ENCODE measurements at places on chromosomes 13 and 19.

DNA sequence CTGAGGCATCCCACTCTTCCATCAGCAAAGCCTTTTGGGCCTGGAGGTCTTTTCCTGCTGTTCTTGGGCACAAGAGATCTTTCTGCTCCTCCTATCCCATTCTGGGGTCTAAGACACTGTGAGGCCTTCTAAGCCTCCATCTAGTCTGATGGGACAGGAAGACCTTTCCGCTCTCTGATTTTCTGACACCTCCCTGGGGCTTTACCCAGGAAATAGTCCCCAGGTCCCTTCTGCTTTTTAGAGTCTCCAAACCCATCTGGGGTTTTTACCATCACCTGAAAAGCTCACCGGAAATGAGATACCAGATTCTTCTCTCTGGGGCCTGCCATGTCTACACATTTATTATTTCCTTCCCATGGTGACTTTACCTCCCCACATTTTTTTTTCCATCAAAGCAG is 21.1 kb downstream of the CLEC17A start:
- DNase-seq = no peak

DNA sequence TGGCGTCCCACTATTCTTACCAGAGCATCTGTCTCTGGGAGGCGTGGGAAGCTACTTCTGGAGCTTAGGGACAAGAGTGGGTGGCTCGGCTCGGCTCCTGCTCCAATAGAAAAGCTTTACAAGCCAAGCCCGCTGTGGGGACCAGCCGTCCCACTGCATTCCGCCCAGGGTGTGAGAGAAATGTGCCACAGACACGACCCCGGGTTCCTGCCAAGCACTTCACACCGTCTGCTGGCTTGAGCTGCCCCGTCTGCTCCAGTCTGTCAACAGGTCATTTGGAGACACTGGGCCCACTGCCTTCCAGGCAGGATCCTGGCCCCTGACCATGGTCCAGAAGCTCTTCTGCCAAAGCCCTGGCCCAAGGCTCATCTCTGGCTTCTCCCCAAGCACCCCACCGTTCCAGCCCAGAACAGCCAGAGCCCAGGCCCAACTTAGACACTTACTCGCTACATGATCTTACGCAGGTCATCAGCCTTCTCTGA is 6.5 kb upstream of the FKRP start:
- no peak for DNase-seq

GRCh38 chr19:21877976-21878375 is 42.0 kb upstream of the ZNF43 start:
- DNase-seq = no peak

- DNase-seq = no peak
Observed at GRCh38 chr19:13718733-13719132, 45.6 kb upstream of the MRI1 start.

- no peak for DNase-seq
Observed at GRCh38 chr13:43364210-43365038, 341.0 kb downstream of the DNAJC15 start.

- DNase-seq = peak; percentile 28
Observed at GRCh38 chr19:42199440-42200115, 17.9 kb downstream of the DEDD2 start.

DNA sequence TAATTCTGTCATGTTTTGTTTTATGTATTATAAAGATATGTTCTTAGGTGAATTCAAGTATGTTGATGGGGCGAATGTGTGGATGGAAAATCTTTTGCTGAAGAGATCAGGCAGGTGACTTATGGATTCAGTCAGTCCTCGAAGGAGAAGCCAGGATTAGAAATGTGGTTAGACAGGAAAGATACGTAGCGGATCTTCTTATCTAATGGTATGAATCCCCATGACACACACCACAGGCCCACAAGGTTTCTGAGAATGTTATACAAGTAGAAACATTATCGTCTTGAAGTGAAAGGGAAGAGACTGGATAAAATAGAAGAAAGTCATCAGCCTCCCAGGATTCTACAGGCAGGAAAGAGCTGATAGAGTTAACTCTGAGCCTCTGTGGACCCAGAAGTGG is 69.0 kb upstream of the RFXAP start:
- DNase-seq = no peak

DNA sequence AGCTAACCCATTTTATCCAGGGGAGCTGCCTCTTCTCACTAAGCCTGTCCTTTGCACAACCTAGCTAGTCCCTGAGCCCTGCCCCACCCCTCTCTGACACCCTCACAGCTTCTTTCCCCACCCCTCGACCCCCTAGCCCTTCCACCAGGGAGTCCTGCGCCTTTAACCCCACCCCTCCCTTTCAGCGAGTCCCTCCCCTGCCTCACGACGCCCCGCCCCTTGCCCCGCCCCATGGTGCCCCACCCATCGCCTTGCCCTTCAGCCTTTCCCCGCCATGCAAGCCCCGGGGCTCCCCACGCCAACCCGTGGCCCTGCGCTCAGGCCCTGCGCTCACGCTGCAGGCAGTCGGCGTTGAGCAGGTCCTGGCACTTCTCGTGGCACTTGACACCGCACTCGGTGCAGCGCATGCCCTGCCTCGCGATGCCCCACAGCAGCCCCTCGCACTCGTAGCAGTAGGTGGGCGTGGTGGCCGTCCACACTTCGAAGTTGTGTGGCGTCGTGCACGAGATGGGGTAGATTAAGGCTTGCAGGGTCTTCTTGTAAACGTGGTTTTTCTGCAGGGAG is 40.0 kb downstream of the UNC13A start:
- DNase-seq = no peak

DNA sequence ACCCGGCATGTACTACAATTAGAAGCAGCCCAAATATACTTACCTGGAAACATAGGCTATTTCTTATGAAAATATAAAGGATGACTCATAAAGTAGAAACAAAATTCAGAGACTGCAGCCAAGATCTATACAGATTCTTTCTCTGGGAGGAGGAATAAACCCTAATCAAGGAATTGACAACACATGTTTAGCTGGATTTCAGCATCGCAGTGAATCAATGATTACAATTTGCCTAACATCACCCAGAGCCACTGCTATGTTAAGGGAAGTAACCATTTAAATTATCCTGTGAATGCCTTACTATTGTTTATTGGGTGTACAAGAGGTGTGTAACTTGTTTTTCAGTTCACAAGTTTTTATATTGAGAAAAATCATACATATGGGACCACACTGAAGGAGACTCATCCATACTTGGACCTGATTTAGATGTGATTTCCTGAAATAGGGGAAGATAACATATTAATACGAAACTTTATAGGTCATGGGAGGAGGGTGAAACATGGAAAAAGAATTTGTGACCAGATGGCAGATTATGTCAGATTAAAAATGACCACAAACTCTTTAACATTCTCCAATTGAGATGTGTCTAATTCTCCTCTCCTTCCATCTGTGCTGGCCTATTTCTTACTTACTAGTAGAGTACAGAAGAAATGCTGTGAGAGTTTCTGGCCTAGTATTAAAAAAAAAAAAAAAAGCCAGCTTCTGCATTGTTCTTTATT is 1168.4 kb downstream of the SLITRK1 start:
- DNase-seq = no peak

DNA sequence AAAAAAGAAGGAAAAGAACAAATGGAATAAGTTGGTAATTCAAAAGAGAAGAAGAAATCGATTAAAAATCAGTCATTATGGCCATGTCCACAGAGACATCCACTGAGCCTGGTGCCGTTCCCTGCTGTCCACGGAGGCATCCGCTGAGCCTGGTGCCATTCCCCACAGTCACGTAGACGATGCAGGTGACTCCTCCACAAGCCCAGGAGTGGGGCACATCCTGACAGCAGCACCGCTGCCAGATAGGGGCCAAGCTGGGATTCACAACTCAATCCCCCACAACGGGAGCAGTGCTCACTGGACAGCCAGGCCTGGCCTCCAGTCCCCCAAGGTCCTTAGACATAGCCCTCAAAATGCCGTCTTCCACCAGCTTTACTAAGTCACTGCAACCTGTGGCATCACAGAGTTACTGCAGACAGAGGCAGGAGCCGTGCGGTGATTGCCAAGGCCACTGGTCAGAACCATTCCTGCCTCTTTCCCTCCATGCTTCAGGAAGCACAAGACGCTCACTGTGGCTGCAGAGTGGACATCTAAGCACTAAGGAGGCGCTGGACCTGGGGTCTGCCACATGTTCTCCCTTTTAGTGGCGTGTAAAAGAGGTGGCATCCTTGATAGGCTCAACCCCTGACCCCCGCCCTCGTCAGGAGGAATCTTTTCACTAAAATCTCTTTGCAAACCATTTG is 131.5 kb upstream of the SPACA7 start:
- no peak for DNase-seq

DNA sequence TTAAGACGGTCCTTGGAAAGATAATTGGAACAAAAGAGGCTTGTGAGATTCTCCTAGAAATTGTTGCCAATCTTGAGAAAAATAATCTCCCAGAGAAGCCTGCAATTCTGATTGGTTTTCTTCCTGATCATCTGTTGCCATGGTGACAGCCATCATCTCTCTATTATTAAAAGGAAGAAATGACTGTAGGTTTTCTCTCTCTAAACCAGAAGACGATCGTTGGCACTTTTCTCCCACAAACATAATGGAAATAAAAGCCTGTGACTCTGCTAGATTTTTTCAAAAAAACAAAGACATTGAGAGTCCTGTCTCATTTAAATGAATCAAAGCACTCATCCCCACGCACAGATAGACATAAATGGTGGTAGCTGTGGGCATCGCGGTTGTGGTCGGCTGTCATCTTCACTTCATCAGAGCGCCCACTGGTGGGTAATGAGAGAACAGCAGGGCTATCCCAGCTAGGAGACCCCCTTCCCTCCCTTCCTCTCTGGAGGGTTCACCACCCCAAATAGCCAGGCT is 21.7 kb upstream of the CALM3 start:
- DNase-seq = peak; percentile 36

GRCh38 chr13:87131611-87132010 is 539.6 kb upstream of the SLITRK5 start:
- DNase-seq = no peak

DNA sequence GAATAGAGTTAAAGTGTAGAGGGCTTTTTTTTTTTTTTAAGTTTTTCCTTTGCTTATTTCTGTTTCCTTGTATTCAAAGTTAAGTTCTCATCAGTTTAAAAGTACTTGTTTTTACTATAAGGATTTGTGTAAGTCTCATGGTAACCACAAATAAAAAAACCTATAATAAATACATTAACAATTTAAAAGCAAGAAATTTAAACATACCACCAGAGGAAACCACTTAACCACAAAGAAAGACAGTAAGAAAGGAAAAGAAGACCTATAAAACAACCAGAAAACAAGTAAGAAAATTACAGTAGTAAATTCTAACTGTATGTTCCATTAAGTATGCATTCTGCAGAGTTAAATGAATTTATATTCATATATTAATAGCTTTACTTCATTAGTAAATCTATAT is 999.1 kb upstream of the ATXN8OS start:
- DNase-seq = no peak

DNA sequence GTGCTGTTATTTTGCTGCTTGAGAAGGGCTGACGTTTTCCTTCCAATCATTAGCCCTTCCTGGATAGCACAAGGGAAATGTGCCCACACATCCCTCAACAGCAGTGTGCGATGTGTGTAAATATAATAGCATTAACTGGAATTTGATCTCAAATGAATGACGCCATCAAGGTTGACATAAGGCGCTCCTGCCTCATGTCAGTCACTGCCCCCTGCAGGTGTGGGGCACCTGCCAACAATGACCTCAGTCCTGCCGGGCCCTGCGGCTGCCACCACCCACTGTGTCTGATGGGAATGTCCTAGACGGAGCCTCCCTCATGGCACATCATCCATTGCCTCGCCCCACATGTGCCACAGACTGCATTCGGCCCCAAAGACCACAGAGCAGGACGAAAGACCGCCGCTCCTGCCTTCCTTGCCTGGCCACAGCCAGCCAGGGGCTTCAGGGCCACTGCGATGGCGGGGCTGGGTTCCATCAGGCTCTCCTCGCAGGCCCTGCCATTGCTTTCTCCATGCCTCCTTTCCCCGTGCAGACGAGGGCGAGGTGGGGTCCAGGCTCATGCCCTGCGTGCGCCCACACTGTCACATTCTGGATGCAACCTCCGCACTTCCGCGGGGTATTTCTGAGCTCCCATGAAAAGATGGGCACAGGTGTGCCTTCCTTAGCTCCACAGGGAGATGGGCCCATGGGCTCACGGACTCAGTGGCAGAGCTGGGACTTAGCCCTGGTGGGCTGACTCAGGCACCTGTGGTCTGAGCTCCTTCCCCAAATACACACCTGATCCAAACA is 146.7 kb downstream of the SOX1 start:
- no peak for DNase-seq

DNA sequence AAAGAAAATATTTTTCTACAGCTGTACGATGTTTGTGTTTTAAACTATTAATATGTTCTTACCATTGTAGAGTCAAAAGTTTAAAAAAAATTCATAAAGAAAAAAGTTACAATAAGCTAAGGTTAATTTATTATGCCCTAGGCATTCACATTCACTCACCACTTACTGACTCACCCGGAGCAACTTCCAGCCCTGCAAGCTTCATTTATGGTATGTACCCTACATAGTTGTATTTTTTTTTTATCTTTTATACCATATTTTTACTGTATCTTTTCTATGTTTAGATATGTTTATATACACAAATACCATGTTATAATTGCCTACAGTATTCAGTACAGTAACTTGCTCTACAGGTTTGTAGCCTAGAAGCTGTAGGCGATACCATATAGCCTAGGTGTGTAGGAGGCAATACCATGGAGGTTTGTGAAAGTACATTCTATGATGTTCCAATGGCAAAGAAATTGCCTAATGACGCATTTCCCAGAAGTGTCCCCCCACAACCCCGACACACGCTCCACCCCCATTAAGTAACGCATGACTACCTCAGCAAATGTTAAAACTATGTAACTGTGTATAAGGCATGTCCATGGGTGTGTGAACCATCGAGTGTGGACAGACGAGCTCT is 60.4 kb downstream of the SLITRK6 start:
- no peak for DNase-seq

DNA sequence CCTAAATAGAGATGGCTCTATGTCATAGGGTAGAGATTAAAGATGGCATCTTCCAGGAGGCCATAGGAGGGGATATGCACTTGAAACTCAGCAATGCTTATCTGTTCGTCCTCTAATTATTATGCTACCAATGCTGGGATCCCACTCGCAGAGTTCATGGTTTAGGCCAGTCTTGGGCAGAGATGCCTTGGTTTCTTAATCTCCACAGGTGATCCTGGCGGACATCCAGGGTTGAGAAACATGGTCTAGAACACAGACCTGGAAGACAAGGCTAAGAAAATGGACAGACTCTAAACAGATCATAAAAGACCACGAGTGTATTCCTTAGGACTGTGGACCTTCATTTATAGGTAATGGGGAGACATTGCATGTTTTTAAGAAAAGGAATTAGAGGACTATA is 70.0 kb upstream of the IRS2 start:
- no peak for DNase-seq

- no peak for DNase-seq
Observed at GRCh38 chr13:81726037-81726726, 1385.3 kb upstream of the SPRY2 start.

DNA sequence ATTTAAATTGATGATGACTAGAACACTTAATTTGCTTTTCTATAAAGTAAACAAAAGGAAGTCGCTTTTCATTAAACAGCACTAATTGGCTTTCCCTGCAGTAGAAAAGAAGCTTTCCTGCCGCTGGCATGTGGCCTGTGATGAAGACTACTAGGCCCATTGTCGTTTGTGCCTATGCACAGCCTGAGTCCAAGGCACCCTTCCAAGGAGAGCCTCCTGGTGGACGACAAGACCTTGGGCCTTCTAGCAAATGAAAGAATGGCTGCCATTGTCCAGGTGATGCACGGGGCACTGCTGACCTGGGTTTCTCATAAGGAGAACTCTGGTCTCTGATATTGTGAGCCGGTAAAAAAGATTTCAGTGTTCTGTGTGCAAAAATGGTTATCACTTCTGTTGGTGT is 233.0 kb downstream of the COL4A1 start:
- DNase-seq = no peak
